T-cell (primary cell): ENCODE measurements at places on chromosomes 3 and 15.

DNA sequence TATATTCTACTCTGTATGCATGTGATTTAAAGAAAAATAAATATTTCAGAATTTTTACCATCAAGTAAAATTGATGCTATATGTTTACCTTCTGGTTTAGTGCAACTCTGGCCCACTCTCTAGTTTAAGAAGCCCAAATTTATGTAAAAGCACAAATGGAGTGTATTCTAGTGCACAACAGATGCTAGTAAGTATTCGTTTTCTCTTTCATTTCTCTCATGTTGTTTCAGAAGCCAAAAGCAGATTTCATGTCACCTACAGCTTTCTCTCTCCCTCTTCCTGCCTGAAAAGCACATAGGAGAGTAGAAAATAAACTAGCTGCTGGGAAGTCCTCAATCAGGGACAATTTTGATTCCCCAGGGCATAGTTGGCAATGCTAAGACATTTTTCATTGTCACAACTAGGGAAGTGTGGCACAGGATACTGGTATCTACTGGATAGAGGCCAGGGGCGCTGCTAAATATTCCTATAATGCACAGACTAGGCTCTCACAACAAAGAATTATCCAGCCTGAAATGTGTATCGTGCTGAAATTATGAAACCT lies 147.4 kb upstream of the ARHGEF26 start:
- no peak for DNase-seq

GRCh38 chr15:67358812-67359211 lies 104.2 kb downstream of the IQCH start:
- DNase-seq: no peak

DNA sequence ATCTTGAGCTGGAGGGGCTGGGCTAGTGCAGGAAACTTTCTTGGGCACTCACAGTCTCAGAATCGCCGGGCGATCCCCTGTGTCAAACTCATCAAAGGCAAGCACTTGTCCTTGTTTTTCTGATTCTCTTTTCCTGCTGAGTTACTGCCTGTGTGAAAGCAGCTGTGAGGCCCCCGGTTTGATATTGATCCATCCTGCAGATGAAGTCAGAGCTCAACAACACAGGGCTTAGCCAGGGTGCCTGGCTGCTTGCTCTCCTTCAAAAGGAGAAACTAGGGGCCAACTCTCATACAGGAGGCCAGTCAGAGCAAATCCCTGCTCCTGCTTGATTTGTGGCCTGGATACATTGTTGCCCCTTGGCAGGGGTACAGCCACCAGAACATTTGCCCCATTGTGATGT lies 22.9 kb downstream of the CLSTN2 start:
- DNase-seq: no peak

GRCh38 chr3:107238787-107239186 lies 138.5 kb upstream of the CCDC54 start:
- DNase-seq: no peak

DNA sequence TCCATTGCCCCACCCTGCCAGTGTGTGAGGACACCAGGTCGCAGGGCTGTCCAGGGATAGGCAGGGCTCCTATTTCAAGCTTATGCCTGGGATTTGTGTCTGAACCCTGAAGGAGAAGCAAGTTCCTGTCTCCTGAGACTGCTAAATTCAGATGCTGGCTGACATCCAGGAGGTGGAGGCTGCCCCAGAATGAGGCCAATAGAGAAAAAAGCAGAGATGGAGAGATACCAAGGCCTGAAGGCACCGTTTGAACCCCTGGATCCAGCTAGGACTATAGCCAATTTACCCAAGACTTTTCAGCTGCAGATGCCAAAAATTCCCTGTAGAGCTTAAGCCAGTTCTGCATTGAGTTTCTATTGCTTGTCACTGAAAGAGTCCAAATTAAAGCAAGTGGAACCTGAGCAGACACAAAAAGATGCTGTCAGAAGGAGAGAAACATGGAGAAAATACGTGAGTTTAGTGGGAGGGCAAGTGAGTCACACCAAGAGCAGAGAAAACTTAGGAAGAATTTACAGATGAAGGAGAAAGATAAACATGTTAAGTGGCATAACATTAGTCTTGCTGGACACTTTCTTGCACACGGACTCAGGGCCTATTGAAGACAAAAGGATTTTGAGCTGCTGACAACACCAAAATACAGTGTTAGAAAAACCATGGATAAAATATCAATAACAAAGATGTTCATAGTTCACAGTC lies 148.6 kb downstream of the CNTN3 start:
- no peak for DNase-seq

- no peak for DNase-seq
These were observed 116.6 kb downstream of the NTRK3 start for GRCh38 chr15:88139936-88140335.

GRCh38 chr3:116476691-116477090 lies 31.4 kb upstream of the LSAMP start:
- DNase-seq: no peak

DNA sequence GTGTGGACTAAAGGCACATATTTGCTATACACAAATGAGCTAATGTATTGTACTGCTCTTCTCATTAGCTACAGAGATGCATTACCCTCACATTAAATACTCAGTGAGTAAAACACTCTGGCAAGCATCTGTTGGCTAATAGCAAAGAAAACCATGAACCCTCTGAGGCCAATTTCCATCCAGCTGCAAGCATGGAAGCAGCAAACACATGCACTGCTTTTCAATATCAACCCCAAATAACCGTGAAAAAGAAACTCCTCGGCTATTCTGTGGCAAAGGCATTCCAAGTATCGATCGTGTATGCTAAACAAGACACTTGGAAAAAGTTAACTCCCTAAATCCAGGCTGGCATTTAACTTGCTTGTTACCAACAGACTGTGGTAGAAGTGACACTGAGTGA lies 67.0 kb downstream of the PEAK1 start:
- DNase-seq: no peak

GRCh38 chr3:128383316-128384235 lies 83.1 kb downstream of the DNAJB8 start:
- DNase-seq: no peak

GRCh38 chr15:66883284-66883911 lies 181.4 kb downstream of the SMAD6 start:
- DNase-seq: no peak

DNA sequence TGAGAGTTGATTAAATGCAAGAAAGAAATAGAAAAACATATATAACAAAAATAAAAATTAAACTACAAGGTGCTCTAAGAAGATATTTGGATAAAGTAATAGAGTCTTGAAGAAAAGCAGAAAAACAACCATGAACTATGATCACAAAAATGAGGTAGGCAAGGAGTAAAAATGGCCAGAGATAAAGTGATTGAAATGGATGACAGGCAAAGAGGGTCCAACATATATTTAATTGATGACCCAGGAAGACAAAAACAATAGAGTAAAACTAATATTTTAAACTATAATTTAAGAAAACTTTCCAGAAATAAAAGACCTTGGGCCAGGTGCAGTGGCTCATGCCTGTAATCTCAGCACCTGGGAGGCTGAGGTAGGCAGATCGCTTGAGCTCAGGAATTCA lies 22.1 kb upstream of the WDR49 start:
- DNase-seq: no peak

GRCh38 chr15:92092289-92093105 lies 239.0 kb downstream of the SLCO3A1 start:
- no peak for DNase-seq

- DNase-seq: no peak
These were observed 62.9 kb downstream of the ZNF609 start for GRCh38 chr15:64523240-64523639.

DNA sequence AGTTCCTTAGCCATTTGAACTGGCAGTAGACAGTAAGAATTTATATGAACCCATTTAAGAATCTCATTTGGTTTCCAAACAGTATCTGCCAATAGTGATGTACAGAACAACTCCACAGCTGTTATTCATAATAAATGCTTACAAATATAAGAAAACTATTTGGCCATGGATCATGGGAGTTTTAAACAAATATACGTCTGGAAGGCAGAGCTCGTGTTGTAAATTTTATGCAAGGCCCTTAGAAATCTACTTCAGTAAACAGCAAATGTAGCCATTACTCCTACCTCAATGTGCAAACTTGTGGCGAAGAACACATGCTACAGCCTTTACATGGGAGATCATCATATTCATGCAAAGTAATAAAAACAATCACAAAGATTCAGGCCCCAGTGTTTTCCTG lies 65.3 kb upstream of the NANOGP8 start:
- DNase-seq: no peak

GRCh38 chr3:106765342-106765741 lies 611.9 kb upstream of the CCDC54 start:
- no peak for DNase-seq

DNA sequence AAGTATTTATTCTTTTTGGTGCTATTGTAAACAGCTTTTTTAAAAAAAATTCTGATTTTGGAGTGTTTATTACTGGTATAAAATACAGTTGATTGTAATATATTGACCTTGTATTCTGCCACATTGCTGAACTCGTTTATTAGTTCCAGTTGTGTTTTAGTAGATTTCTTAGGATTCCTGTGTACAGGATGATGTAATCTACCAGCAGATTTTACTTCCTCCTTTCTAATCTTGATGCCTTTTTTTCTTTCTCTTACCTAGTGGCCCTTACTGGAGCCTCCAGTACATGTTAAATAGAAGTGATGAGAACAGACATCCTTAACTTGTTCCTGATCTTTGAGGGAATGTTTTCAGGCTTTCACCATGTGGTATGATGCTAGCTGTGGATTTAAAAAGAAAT lies 70.4 kb upstream of the KY start:
- no peak for DNase-seq

GRCh38 chr3:42012383-42012934 lies 50.6 kb upstream of the ULK4 start:
- DNase-seq: no peak

GRCh38 chr3:158434412-158435038 lies 136.5 kb upstream of the MLF1 start:
- DNase-seq: no peak

GRCh38 chr15:77039848-77040247 lies 31.1 kb downstream of the TSPAN3 start:
- DNase-seq: no peak

DNA sequence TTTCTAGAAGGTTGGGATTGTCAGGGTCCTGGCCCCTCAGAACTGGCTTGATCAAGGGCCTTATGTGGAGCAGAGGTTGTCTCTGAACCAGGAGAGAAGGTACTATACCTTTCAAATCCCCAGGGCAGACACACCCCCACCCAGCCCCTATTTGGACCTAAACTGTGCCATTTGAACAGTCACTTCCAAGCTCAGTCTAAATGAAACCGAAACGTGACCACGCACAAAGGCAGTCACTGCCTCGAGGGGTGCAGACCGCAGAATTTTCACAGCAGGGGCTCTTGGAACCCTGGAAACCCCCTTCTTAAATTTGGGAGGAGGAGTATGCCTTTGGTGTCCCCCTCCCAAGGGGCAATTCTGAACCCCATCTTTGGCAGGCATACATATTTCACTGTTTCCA lies 53.7 kb downstream of the GRIP2 start:
- no peak for DNase-seq

GRCh38 chr3:132867956-132868355 lies 145.7 kb upstream of the NPHP3 start:
- DNase-seq: no peak

GRCh38 chr3:63429905-63430304 lies 151.8 kb downstream of the SYNPR start:
- no peak for DNase-seq

DNA sequence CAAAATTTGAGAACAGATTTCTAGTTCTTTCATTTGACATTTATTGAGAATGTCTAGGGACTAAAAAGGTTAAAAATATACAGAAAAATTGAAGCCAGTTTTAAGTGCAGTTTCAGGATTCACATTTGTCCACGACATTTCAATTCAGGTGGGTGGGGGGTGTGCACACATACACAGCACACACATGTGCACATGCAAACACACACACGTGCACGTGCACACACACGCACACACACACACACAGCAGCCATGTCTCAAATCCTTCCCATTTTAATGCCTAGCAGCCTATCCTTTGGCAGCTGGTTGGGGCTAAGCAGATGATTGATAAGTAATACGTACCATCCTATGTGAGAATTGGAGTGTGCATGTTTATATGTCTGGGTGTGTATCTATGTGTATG lies 238.3 kb upstream of the TRIM42 start:
- no peak for DNase-seq

DNA sequence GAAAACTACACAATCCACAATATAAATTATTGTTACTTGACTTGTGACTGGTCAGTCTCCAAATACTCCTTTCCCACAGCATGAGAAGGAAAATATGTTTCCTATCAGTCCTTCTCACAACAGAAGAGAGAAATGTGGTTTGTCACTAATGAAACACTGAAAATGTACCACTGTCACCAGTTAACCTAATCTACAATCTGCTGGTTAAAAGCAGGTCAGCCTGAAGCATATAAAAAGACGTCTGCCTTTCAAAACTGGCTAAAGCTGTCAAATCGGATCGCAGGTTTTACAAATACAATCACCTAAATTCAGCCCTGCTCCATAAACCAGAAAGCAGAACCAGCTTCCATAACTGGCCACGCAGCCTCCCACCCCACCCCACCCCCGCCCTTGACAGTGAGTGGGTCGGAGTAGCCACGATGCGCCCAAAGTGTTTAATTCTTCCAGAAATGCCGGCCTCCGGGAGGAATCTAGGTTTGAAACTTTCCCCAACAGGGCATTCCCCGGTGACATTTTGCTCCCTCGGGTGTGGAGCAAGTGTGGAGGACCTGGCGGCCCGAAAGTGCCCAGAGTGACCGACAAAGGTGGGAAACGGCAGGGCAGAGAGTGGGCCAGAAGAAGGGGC lies 682 bp downstream of the ETFA start:
- no peak for DNase-seq

DNA sequence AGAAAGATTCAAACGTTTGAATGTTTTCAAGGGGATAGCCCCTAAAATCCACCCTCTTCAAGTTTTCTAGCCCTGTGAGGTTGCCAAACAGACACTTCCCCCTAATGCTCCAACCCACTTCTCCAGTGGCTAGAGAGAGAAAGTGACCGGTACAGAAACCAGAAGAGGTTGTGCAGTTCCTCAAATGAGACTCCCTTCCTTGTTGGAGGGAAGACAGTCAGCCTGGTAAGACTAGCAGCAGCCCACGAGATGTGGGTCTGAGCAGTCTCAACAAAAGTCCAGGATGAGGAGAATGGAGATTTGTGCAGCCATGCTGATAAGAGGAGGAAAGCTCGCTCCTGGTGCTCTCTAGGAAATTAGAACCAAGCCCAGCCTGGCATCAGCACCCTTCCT lies 222.8 kb upstream of the TPRG1 start:
- DNase-seq: no peak

DNA sequence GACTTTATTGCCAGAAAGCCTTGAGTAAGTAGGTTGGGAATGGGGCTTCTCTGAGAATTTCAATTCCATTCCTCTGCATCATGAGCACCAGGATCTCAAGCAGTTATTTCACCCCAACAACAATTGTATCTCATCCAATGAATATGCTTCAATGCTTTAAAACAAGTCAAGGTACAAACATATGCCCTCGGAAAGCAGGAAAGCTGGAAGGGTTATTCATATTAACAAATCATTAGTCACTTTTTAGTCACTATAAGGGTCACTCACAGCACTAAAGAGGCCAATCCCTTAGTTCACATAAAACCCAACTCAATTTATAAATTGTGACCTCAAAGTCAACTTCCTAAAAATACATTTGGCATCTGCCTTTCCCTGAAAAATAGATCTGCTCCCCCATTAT lies 16.2 kb downstream of the MB21D2 start:
- no peak for DNase-seq

GRCh38 chr15:57573151-57573550 lies 18.6 kb upstream of the MYZAP start:
- no peak for DNase-seq
